ENCODE measurements at places on chromosomes 5 and 9.

GRCh38 chr9:122226142-122226757 lies 2.5 kb downstream of the LHX6 start:
- DNase-seq: no peak

DNA sequence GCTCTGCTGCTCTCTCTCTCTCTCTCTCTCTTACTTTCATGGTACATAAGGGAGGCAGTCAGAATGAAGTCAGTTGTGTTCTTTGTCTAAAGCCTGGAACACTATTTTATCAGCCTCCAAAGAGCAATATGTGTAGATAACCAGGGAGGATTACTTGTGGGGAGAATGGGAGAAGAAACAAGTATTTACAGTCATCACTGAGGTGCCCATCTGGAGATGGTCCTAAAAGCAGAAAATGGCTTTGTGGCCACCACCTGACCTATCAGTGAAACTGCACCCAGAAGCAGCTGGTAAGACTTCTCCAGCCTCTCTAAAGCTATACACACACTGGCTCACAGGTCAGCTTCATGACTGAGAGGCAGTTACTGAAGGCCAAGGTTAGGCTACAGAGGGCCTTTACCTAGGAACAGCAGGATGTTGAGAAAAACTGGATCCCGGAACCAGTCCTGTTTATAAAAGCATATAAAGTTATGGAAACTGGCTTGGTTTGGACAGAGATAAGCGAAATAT lies 75.1 kb downstream of the MRPS27 start:
- DNase-seq: peak; percentile 13

GRCh38 chr5:140133514-140134167 lies 7.9 kb downstream of the IGIP start:
- DNase-seq: no peak

DNA sequence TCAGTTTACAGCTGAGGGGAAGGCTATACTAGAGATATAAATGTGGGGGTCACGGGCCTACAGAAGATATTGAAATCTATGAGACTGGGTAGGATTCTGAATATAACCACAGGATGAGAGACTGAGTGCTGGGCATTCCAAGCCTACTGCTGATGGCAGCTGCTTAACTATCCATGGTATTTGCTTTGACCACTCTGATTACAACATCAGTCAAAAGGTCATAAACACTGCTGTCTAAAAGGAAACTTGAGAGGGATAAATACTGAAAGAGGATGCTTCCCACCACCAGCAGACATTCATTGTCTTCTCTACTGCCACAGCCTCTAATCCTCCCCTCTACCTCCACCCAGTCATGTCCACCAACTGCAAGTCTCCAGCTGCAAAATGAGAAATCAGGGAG lies 3.8 kb downstream of the ZNF622 start:
- no peak for DNase-seq

DNA sequence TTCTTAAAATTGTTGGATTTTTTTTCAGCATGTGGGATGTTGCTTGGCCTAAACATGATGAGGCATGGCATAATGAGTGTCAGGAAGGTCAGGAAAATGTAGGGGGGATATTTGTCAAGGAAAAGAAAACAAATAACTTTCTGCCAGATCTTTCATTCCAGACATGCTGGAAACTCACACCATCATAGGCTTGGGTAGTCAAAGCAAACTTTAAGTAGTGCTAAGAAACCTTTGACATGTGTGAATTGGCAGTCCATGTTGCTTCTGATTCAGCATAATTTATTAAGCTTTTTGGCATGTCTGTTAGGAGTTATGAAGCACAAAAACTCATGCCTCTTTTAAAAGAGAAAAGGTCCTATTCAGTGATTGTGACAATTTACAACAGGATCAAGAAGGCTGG lies 61.3 kb upstream of the MTAP start:
- DNase-seq: no peak

DNA sequence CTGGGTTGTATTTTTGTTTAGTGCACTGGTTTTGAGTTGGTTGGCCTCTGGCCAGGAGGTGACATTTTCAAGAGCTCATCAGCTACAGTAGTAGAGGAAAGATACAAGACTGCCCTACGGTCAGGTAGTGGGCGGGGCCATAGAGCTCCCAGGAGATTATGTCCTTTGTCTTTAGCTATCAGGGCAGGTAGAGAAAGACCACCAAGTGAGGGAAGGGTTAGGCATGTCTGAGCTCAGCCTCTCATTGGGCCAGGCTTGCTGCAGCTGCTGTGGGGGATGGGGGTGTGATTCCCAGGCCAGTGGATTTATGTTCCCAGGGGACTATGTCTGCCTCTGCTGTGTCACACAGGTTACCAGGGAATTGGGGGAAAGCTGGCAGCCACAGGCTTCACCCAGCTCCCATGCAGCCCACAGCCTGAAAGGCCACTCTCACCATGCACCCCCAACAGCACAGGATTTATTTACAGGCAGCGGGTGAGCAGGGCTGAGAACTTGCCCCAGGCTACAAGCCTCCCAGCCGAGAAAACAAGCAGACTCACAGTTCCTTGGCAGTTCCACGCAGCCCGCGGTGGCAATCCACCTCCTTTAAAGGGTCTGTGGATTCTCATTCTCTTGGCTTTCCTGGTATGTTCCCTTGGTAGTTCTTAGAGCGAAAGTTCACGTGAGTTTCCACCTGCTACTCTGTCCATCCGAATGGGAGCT lies 37.5 kb upstream of the BOD1 start:
- DNase-seq: no peak

DNA sequence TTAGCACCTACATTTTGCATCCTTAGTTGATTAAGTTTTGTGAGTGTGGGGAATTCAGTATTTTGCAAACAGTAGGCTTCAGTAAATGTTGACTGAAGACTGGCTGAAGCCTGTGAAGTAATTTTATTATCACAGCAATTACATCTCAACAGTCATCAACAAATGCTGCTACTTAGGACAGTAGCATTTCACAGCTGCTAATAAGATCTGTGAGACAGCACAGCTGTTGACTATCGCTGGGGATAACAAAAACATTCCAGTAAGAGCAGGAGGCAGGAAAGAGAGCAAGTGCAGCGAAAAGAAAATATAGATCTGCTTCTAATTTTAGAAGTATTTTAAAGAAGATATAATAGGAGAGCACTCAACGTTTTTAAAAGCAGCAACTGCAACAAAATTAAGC lies 117.3 kb upstream of the FGF10 start:
- DNase-seq: no peak

DNA sequence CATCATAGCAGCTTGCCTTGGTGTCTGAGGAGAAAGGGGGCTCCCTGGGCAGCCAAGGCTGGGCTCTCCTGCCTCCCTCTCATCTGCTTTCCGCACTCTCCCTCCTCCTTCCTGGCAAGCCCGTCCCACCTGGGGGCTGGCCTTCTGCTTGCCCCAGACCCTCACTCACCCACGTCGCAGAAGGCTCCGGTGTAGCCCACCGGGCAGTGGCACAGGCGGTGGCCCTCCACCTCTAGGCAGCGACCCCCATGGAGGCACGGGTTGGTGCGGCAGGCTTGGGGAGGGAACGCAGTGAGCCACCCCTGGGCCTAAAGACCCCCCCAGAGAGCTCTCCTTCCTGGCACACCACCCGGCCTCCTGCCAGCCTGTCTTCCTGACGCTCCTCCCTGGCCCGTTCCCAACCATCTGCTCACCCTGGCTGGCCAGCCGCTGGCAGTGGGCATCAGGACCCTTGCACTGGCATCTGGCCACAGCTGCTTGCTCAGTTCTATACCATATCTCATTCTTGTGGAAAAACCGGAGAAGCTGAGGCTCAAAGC lies 4.2 kb upstream of the PFN3 start:
- no peak for DNase-seq

DNA sequence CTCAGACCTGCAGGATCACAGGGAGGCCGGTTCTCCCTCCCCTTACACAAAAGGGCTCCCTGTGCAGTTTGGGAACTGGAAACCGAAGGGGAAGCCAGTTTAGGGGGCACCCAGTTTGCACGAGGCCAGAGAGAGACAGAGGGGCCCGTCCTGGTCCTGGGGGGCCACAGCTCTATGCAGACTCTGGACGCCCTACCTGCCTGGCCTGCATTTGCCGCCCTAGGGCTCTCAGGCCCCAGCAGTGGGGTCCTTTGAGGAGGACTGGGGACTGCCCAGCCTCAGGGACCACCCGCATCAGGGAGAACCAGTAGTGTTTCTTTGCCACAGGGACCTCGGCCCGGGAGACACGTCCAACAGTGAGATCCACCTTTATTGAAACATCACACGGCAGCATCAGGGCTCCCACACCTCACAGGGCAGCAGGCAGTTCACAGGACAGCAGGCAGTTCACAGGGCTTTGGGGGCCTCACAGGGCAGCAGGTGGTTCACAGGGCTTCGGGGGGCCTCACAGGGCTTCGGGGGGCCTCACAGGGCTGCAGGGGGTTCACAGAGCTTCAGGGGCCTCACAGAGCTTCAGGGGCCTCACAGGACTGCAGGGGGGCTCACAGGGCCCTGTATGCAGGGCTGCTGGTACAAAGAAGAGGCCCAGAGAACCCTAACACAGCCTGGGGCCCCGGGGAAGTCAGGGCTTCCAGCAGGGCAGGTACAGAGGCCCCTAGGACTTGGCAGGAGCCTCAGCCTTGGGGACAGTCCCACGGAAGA lies 648 bp upstream of the NSMF start:
- peak; percentile 32 for DNase-seq

DNA sequence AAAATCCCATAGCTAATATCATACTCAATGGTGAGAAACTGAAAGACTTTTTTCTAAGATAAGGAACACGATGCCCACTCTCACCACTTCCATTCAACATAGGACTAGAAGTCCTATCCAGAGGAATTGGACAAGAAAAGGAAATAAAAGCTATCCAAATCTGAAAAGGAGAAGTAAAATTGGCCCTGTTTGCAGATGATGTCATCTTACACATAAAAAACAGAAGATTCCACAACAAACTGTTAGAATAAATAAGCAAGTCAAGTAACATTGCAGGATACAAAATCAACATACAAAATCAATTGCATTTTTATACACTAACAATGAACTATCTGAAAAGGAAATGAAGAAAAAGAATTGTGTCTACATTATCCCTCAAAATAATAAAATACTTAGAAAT lies 308.0 kb downstream of the MCTP1 start:
- DNase-seq: no peak

- DNase-seq: peak; percentile 86
Observed at GRCh38 chr5:134132372-134133187, 18.1 kb downstream of the TCF7 start.

DNA sequence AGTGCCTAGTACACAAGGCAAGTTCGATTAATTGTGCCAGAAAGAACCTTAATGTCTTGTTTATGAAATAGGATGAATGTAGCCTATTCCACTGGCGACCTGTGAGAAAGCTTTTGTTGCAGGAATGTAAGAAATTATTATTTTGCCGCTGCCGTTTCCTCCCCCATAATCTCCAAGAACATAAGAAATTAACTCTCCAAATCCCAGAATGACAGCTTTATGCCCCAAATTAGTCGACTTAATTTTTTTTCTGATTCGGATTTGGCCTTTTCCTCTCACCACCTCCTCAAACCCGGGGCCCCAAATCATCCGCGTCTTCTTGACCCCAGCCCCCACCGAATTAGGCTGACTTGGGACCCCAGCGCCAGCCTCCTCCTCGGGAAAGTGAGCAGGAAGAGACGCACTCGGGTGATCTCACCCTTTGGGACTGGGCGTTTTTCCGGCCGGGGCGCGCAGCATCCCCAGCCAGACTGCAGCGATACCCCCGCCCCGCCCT lies 682 bp upstream of the SPTAN1 start:
- no peak for DNase-seq

Measured in activated CD4-positive, alpha-beta T cell treated with anti-CD3 and anti-CD28 coated beads for 36 hours (primary cell).